Stimulated activated CD8-positive, alpha-beta memory T cell treated with anti-CD3 and anti-CD28 coated beads, Interleukin-7, amount 100 ng/mL, for 24 hours (primary cell): ENCODE measurements at places on chromosomes 12 and 14.

- no peak for DNase-seq
These were observed 5.1 kb downstream of the ARHGDIB start for GRCh38 chr12:14956024-14956891.

- DNase-seq = no peak
These were observed 134.0 kb upstream of the GSC start for GRCh38 chr14:94903883-94904282.

- no peak for DNase-seq
These were observed 38.5 kb downstream of the LTBP2 start for GRCh38 chr14:74573421-74574089.

GRCh38 chr14:106210650-106211049, 684.3 kb downstream of the TMEM121 start:
- no peak for DNase-seq

DNA sequence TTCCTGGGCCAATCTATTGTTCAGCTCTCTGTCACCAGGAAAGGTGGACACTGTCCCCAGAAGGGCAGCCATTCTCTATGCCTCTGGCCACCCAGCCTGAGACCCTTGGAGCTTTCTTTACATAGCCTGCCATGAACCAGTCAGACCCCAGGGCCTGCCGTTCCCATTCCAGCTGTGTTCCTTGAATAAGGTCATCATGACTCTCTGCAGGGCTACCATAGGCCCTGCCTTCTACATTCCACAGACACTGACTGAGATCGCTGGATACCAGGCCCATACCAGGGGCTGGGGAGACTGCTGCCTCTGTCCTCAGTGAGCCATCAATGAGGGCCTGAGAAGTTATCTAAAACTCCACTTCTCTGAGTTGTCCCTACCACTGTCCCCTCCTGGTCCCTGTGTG, 75.5 kb downstream of the SYNE3 start:
- DNase-seq = no peak
